ENCODE measurements at places on chromosomes 6 and 20. TPM values are rescaled to one million over a fixed set of nuclear protein-coding genes. Genes with fewer than 3 reads are reported as not detected.

PTCRA gene
- total RNA-seq: not detected

UTRN gene
- 370 TPM for total RNA-seq

VSTM2L gene
- 0.44 TPM for total RNA-seq

PLN gene
- 11.0 TPM for total RNA-seq

FRK gene
- total RNA-seq: 1.0 TPM

LY6G6D gene
- total RNA-seq: not detected

ID1 gene
- total RNA-seq: 565 TPM

MAFB gene
- total RNA-seq: 84.1 TPM

ZBTB46 gene
- 12.2 TPM for total RNA-seq

KAT14 gene
- total RNA-seq: 13.8 TPM

ARMH2 gene
- total RNA-seq: not detected

CST4 gene
- total RNA-seq: not detected

TNFRSF21 gene
- total RNA-seq: 5.7 TPM

SAMD3 gene
- 0.44 TPM for total RNA-seq

ADGRB3 gene
- total RNA-seq: 17.9 TPM

SIRPA gene
- 53.0 TPM for total RNA-seq

PPP1R16B gene
- 2.1 TPM for total RNA-seq

SFTA2 gene
- not detected for total RNA-seq

CDH26 gene
- total RNA-seq: 2.5 TPM

HLA-F gene
- total RNA-seq: 87.0 TPM

HNF4A gene
- total RNA-seq: not detected

MCHR2 gene
- not detected for total RNA-seq

BPI gene
- total RNA-seq: not detected

ZNF831 gene
- total RNA-seq: 1.8 TPM

SDCBP2 gene
- 3.1 TPM for total RNA-seq

DZANK1 gene
- 2.0 TPM for total RNA-seq

EEF1E1 gene
- total RNA-seq: 44.1 TPM

SLC22A7 gene
- total RNA-seq: not detected

GRM1 gene
- not detected for total RNA-seq

TRAM2 gene
- 21.6 TPM for total RNA-seq

ADGRF5 gene
- total RNA-seq: 21.2 TPM

ADGB gene
- not detected for total RNA-seq

LRRC73 gene
- 0.59 TPM for total RNA-seq

TRMT6 gene
- 13.6 TPM for total RNA-seq

PRSS16 gene
- total RNA-seq: not detected

MTFR2 gene
- total RNA-seq: 0.30 TPM

MAP1LC3A gene
- 62.4 TPM for total RNA-seq

GFRA4 gene
- total RNA-seq: not detected

IL20RA gene
- 6.3 TPM for total RNA-seq

PBOV1 gene
- total RNA-seq: not detected

LY6G6C gene
- total RNA-seq: not detected

WFDC5 gene
- not detected for total RNA-seq

MLIP gene
- 383 TPM for total RNA-seq

SCUBE3 gene
- total RNA-seq: 1.3 TPM

Data from tibial nerve (tissue), 4 donors.